ENCODE measurements at places on chromosomes 7 and 10. TPM values are rescaled to one million over a fixed set of nuclear protein-coding genes. Genes with fewer than 3 reads are reported as not detected.
A peak's percentile ranks its signal among the peaks of the same experiment; 100 is the strongest.

The ADRA2A gene
- total RNA-seq: not detected

- H3K4me1 ChIP-seq: peaks cover 14% of the 10 kb centered on the region
- peaks cover 3% of the 10 kb centered on the region for H3K27me3 ChIP-seq
- H3K36me3 ChIP-seq: no peaks in the 10 kb centered on the region
- no peak overlapping the region for H3K27ac ChIP-seq
- DNase-seq: no peak
Measured at GRCh38 chr7:25852939-25853271, 299.1 kb upstream of the NFE2L3 start.

The PNLIP gene
- not detected for total RNA-seq

GRCh38 chr10:34249634-34250033 is 565.5 kb downstream of the PARD3 start:
- no peak overlapping the region for H3K4me3 ChIP-seq
- H3K27ac ChIP-seq: no peak overlapping the region
- no peaks in the 10 kb centered on the region for H3K4me1 ChIP-seq
- no peaks in the 10 kb centered on the region for H3K36me3 ChIP-seq

The NXPH1 gene
- total RNA-seq: not detected

GRCh38 chr7:117493460-117493859 is 13.6 kb downstream of the CFTR start:
- H3K36me3 ChIP-seq: no peaks in the 10 kb centered on the region
- no peak for DNase-seq
- no peaks in the 10 kb centered on the region for H3K4me1 ChIP-seq
- no peak overlapping the region for H3K4me3 ChIP-seq
- H3K27me3 ChIP-seq: no peaks in the 10 kb centered on the region
- no peak overlapping the region for H3K27ac ChIP-seq

The AHCYL2 gene
- 5.7 TPM for total RNA-seq

- H3K36me3 ChIP-seq: no peaks in the 10 kb centered on the region
- DNase-seq: no peak
- H3K27ac ChIP-seq: no peak overlapping the region
- H3K27me3 ChIP-seq: no peaks in the 10 kb centered on the region
Measured at GRCh38 chr10:21202776-21203462, 305.8 kb upstream of the NEBL start.

GRCh38 chr7:96578606-96579005 is 131.0 kb downstream of the SEM1 start:
- no peak for DNase-seq
- no peak overlapping the region for H3K27ac ChIP-seq
- no peak overlapping the region for H3K4me3 ChIP-seq
- no peaks in the 10 kb centered on the region for H3K4me1 ChIP-seq

GRCh38 chr10:131464789-131465188 is 153.3 kb upstream of the TCERG1L start:
- no peaks in the 10 kb centered on the region for H3K4me1 ChIP-seq
- no peaks in the 10 kb centered on the region for H3K27me3 ChIP-seq
- no peak for DNase-seq
- no peaks in the 10 kb centered on the region for H3K36me3 ChIP-seq
- no peak overlapping the region for H3K27ac ChIP-seq
- H3K4me3 ChIP-seq: no peak overlapping the region

The MALRD1 gene
- total RNA-seq: 1.1 TPM

GRCh38 chr10:97063983-97064837 is 121.5 kb downstream of the SLIT1 start:
- no peaks in the 10 kb centered on the region for H3K4me1 ChIP-seq
- peaks cover 58% of the 10 kb centered on the region for H3K27me3 ChIP-seq
- no peak overlapping the region for H3K4me3 ChIP-seq
- no peak overlapping the region for H3K27ac ChIP-seq

DNA sequence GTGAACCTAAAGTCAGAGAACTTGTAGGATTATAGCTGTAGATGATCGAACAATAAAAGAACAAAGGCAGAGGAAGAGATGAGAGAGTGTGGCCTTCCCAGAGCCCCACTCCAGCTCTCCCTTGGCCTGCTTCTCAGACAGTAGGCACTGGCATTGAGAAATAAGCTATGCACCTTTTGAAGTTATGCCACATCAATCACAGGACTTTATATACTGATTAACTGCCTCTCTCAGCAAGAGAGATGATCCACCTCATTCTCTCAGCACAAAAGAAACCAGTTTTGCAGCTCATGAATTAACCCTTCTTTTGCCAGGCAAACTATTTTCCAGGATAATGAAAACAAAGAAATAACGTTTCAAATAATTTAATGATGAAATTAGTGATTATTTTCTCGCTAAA is 22.0 kb upstream of the CTTNBP2 start:
- H3K4me1 ChIP-seq: no peaks in the 10 kb centered on the region
- no peaks in the 10 kb centered on the region for H3K27me3 ChIP-seq
- H3K36me3 ChIP-seq: no peaks in the 10 kb centered on the region
- DNase-seq: no peak
- H3K27ac ChIP-seq: no peak overlapping the region

DNA sequence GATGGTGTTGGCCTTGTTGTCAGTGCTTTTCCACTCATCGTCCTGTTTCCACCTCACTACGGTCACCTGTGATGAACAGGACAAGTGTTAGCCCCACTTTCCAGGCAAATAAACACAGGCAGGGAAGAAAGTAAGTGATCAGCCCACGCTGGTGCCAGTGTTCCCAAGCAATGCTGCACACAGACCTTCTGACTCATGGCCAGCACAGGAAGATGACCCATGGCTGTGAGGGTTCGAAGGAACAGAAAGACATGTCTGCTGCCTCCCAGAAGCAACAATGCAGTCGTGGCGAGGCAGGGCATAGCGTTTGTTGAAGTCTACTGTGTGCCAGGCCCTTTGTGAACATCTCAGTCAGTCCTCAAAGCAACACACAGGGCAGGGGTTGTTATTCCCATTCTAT is 35.7 kb downstream of the SLC29A3 start:
- no peaks in the 10 kb centered on the region for H3K27me3 ChIP-seq
- no peak overlapping the region for H3K27ac ChIP-seq
- DNase-seq: peak; percentile 20
- no peaks in the 10 kb centered on the region for H3K4me1 ChIP-seq

GRCh38 chr10:30709229-30709628 is 79.7 kb upstream of the LYZL2 start:
- no peaks in the 10 kb centered on the region for H3K4me1 ChIP-seq
- no peaks in the 10 kb centered on the region for H3K27me3 ChIP-seq
- DNase-seq: no peak
- no peaks in the 10 kb centered on the region for H3K36me3 ChIP-seq
- no peak overlapping the region for H3K4me3 ChIP-seq

GRCh38 chr7:22250390-22250789 is 106.6 kb downstream of the RAPGEF5 start:
- H3K4me1 ChIP-seq: 0 out of 2 replicates have a peak, but pooled peaks cover 3% of the 10 kb centered on the region
- H3K27ac ChIP-seq: no peak overlapping the region
- H3K4me3 ChIP-seq: no peak overlapping the region
- DNase-seq: no peak

GRCh38 chr7:21543528-21544302 is 876 bp downstream of the DNAH11 start:
- no peaks in the 10 kb centered on the region for H3K4me1 ChIP-seq
- no peaks in the 10 kb centered on the region for H3K36me3 ChIP-seq
- DNase-seq: no peak

The RNF148 gene
- total RNA-seq: not detected

The ZNF775 gene
- total RNA-seq: 1.4 TPM

GRCh38 chr7:112162142-112162766 is 43.9 kb downstream of the DOCK4 start:
- peaks cover 6% of the 10 kb centered on the region for H3K4me1 ChIP-seq
- no peaks in the 10 kb centered on the region for H3K27me3 ChIP-seq
- no peaks in the 10 kb centered on the region for H3K36me3 ChIP-seq

DNA sequence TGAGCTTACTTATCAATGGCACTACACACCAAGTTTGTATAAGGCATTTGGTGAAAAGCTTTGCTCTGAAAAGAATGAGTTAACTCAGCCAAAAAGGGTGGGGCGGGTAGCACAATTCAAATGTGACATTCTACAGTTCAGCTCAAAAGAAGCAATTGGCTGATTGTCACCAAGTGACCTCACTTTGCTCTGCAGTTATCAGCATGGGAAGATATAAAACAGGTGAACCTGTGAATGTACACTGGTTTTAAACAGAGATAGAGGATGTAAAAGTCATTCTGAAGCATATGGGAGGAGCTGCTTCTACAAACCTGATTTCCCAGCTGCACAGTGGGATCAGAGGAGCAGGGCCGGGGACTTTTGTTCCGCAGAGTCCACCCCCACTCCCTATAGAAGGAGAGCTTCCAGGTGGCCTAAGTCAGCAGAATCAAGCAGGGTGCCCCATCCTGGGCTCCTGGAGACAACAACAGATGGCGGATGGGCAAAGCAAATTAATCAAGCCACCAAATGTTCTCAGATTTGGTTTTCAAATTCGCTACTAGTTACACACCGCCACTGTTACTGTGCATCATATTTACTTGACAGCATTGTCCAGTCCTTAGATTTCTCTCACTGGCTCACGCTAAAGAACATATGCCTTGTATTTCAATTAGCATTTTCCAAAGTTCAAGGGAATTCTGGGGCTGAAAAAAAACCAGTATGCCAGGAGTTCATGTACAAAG is 27.5 kb upstream of the NPVF start:
- DNase-seq: no peak
- H3K4me1 ChIP-seq: no peaks in the 10 kb centered on the region
- H3K27ac ChIP-seq: no peak overlapping the region
- H3K27me3 ChIP-seq: peaks cover 2% of the 10 kb centered on the region
- no peaks in the 10 kb centered on the region for H3K36me3 ChIP-seq

- DNase-seq: peak; percentile 58
- no peaks in the 10 kb centered on the region for H3K27me3 ChIP-seq
- H3K36me3 ChIP-seq: no peaks in the 10 kb centered on the region
- H3K27ac ChIP-seq: no peak overlapping the region
- peak overlapping the region; percentile 4 for H3K4me3 ChIP-seq
- H3K4me1 ChIP-seq: no peaks in the 10 kb centered on the region
Measured at GRCh38 chr7:7157177-7157886, 25.0 kb upstream of the C1GALT1 start.

- H3K4me3 ChIP-seq: no peak overlapping the region
- H3K27ac ChIP-seq: no peak overlapping the region
- H3K36me3 ChIP-seq: no peaks in the 10 kb centered on the region
- H3K4me1 ChIP-seq: no peaks in the 10 kb centered on the region
Measured at GRCh38 chr10:4590807-4591206, 235.2 kb upstream of the AKR1E2 start.

The PRLHR gene
- total RNA-seq: not detected

GRCh38 chr10:70119623-70120022 is 13.0 kb downstream of the AIFM2 start:
- H3K27me3 ChIP-seq: no peaks in the 10 kb centered on the region
- peaks cover 49% of the 10 kb centered on the region for H3K36me3 ChIP-seq
- H3K4me3 ChIP-seq: no peak overlapping the region
- H3K4me1 ChIP-seq: no peaks in the 10 kb centered on the region
- H3K27ac ChIP-seq: no peak overlapping the region

GRCh38 chr7:106238830-106239229 is 46.0 kb downstream of the NAMPT start:
- H3K27ac ChIP-seq: no peak overlapping the region
- H3K4me3 ChIP-seq: no peak overlapping the region
- no peaks in the 10 kb centered on the region for H3K36me3 ChIP-seq
- H3K27me3 ChIP-seq: peaks cover 2% of the 10 kb centered on the region
- DNase-seq: no peak

The KCP gene
- total RNA-seq: not detected

The IFIT5 gene
- 18.1 TPM for total RNA-seq

The NFE2L3 gene
- 37.8 TPM for total RNA-seq

GRCh38 chr10:16887565-16887964 is 70.3 kb upstream of the RSU1 start:
- peak; percentile 93 for DNase-seq
- H3K27ac ChIP-seq: no peak overlapping the region
- no peaks in the 10 kb centered on the region for H3K4me1 ChIP-seq

Data from IMR-90 (cell line).